CMK (cell line): ENCODE measurements at places on chromosomes 3 and 15.

DNA sequence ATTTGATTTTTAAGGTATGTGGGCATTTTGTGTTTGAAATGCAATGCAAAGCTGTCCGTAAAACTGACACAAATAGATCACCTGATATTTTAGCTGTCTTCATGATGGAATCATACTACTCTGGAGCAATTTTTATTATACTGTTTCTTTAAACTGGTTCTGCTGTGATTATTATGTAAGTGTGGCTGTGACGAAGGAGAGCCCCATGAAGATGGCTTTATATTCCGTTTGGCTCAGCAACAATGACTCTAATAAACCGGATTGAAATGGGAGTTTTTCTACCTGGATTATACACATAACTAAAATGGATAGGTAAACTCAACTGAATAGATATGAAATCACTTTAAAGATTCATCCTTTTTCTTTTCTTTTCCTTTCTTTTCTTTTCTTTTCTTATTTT is 9.4 kb downstream of the TLNRD1 start:
- no peak for DNase-seq

- no peak for DNase-seq
These were observed 101.9 kb upstream of the LMCD1 start for GRCh38 chr3:8399686-8400085.

DNA sequence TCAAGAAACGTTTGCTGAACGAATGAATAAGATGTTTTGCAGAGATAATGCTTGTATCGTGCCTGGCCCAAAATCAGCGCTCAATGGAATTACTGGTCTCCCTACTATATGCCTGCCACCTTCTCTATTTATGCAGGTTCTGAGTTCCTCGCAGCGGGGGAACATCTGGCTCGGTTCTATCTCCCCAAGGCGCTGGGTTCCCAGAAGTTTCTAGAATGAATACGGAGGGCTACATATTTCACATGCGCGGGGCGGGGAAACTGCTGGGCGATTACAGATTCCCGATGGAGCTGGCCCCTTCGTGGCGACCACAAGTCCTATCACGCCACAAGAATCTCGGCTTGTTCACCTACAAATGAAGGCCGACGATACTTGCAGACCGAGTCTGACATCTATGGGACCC is 411 bp upstream of the EIF2B5 start:
- no peak for DNase-seq

DNA sequence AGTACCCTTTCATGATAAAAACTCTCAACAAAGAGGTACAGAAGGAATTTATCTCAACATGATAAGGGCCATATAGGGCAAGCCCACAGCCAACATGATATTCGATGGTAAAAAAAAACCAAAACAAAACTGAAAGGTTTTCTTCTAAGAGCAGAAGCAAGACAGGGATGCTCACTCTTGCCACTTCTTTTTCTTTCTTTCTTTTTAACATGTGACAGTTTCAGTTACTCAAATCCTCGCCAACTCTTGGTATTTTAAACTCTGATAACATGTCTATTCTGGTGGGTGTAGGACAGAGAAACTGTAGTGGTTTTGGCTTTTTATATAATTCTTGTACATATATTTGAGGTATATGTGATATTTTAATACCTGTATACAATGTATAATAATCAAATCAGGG is 74.0 kb upstream of the NMNAT3 start:
- DNase-seq: no peak

- DNase-seq: no peak
These were observed 5.1 kb downstream of the SEC13 start for GRCh38 chr3:10315771-10316344.

- DNase-seq: no peak
These were observed 21.7 kb upstream of the SUSD5 start for GRCh38 chr3:33240261-33240660.

DNA sequence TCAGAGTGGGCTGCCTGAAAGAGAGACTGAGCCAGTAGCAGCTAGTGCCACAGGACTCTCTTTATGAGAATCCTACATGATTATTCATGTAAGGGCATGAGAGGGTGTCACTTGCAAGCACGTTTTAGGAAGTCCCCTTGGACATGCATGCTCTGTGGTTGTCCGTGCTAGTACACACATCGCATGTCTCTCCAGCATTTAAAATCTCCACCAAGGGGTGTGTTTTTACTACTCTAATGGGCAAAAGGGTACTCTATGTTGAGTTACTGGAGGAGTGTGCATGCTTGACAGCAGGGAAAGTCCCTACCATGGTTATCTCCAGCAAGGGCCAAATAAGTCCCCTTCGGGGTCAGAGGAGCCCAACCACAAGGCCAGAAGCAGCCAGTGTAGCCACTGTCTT is 70.7 kb downstream of the DCLK3 start:
- DNase-seq: no peak
